ENCODE measurements at places on chromosomes 11 and 22.
A peak's percentile ranks its signal among the peaks of the same experiment; 100 is the strongest.

GRCh38 chr11:118442301-118442700 lies 6.0 kb downstream of the KMT2A start:
- no peak for DNase-seq

- no peak for DNase-seq
Measured at GRCh38 chr11:68413591-68413999, 47.0 kb upstream of the PPP6R3 start.

- no peak for DNase-seq
Measured at GRCh38 chr22:45090497-45090910, 73.2 kb upstream of the NUP50 start.

DNA sequence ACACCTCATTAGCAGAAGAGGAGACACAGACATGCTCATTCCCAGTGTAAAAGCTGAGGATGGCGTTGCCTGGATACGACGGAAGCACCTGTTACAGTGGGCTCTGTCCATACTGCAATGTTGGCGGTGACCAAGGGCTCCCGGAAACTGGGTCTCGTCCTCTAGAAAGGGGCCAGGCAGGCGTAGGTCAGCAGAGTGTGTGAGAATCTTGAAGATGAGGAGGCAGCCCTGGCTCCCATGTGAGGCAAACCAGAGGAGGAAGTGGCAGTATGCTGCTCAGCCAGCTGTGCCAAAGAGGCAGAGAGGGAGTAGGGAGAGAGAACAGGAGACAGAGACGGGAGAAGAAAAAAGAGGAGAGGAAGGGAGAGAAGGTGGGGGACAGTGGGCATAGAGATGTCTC lies 10.3 kb downstream of the LTO1 start:
- no peak for DNase-seq

- DNase-seq, result peak; percentile 87
Measured at GRCh38 chr11:79237703-79238102, 203.1 kb downstream of the TENM4 start.

GRCh38 chr11:32149748-32150147 lies 58.9 kb downstream of the RCN1 start:
- no peak for DNase-seq

GRCh38 chr22:42425989-42426355 lies 6.2 kb downstream of the NFAM1 start:
- DNase-seq, result no peak

GRCh38 chr11:8342821-8343681 lies 79.4 kb upstream of the LMO1 start:
- no peak for DNase-seq

- DNase-seq, result no peak
Measured at GRCh38 chr11:128559496-128560103, 27.8 kb downstream of the ETS1 start.

DNA sequence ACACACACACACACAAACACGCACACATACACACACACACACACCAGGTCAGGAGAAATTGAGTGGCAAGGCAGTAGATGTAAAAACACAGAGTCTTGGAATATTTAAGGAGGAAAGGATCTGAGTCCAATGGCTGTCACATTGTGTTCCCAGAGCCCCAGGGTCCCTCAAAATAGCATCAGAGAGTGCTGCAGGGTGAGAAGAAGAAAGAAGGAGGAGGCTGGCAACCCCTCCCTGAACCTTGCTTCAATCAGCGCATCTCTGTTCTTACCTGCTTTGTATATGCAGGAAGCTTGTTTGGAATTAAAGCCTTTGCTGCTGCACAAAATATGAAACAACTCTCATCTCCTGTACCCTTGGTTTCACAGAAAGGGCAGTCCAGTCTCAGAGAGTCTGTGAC lies 406.5 kb downstream of the MIAT start:
- DNase-seq, result no peak

DNA sequence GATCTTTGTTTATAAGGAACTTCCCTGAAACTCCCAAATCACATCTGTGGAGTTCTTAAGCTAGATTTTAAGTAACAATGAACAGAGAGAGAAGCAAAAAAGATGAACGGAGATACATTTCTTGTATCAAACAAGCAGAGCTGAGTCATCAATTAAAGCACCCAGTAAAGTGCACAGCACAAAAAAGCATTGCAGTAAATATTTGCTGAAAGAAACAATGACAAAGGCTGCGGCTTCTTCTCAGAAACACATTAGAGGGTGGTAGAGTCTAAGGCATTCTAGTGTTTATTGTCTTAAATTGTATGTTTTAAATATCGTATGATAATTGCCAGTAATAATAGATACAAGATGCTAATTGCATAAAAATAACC lies 941.6 kb upstream of the CHORDC1 start:
- DNase-seq, result no peak

DNA sequence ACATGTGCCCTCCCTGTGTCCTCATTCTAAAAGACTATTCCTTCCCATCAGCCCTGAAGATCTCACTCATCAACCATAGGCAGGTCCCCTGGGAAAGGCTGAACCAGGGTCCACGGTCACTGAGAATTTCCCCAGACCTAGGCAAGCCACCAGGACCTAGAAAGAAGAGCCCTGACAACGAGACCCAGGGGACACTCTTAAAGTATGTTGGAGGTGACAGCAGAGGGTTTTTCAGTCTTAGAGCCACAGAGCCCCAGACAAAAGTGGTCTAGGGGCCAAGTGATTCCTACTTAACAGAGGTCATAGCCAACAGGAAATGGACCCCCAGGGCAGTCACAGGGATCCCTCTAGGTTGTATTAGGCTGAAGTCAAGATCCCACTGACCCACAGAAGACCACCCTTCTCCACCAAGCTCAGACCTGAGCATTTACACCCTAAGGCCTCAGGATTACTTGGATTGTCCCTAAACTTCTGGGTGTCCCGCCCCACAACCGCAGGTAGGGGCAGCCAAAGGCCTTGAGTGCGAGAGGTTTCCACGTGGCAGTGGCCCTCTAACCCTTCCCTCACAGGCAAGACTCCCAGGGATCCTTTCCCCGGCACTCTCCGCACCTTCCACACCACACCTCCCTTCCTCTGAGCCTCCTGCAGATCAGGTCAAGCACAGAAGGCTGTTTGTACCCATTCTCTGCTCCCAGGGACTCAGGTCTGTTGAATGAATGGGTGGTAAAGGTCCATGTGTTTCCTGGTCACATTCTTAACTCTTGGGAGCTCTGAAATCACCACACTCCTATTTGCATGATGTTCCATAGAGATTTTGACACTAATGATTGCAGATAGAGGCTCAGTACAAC lies 12.3 kb downstream of the POU2AF1 start:
- DNase-seq, result no peak

DNA sequence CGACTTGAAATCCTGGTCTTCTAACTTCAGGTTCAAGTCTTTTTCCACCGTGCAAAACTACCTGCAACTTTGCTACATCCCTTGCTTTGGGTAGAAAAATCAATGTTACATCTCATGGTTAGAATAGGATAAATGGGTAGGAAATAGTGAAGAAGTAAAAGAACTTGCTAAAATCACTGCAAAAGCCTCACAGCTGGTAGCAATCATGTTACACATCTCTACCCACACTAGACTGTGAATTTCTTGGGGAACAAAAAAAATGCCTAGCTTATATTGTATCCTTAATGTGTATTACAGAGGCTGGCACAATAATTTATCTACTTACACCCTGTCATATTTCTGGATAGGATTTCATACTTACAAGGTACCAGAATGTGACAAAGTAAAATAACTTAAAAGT lies 133.8 kb downstream of the FAM181B start:
- DNase-seq, result no peak

GRCh38 chr11:70066136-70066520 lies 12.0 kb upstream of the ANO1 start:
- DNase-seq, result no peak

DNA sequence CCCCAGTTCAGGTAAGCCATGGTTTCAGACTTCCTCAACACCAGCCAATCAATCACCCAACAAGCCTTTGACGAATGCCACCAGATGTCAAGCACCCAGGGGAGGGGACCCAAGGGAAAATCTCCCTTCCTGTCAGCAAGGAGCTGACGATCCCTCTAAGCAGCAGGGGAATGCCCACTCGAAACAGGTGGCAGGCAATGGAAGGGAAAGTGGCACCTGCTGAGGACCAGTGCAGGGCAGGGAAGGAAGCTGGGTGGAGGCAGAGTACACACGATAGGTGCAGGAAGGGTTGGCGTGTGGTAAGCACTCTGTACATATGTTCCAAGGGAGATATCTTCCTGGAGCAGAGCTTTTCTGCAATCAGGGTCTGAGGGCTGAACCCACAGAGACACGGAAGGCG lies 11.7 kb upstream of the CREB3L1 start:
- DNase-seq, result no peak
